Bronchial epithelial cell (primary cell): ENCODE measurements at places on chromosomes 1 and 21.

GRCh38 chr21:42003051-42003461, 7.1 kb downstream of the ZBTB21 start:
- peak; percentile 32 for DNase-seq

DNA sequence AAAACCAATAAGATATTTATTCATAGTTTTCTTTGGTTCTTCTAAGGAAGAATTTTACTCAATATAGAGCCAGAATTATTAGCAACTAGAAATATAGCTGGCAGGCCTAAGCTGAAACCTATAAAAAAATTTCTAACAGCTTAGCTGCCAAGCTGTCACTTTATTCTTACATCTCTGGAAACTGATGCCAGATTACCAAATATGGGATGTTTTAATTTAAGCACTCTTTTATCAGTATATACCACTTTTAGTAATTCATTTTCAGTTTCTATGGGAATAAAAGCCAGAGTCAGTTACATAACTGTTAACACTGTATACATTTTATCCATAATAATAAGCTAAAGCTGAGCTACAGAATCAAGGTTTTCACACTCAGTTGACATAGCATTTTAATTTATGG, 68.7 kb upstream of the MPC2 start:
- no peak for DNase-seq

GRCh38 chr1:110605446-110605845, 712 bp downstream of the KCNA2 start:
- no peak for DNase-seq

GRCh38 chr1:67250051-67250653, 57.5 kb upstream of the IL12RB2 start:
- DNase-seq: no peak

DNA sequence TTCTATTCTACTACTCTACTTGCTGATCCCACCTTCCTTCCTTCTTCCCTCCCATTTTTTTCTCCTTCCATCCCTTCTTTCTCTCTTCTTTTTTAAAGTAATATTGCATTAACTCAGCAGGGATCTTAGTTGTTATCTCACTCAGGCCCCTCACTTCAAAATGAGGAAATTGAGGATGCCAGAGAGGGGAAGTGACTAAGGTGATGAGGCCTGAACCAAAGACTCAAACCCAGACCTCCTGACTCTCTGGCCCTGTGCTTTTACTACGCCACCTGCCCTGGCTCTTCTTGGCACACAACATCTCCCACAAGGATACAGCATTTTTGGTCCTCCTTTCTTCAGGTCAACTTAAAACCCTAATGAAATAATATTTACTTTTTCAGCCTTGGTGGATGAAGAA, 151.7 kb upstream of the ZNF648 start:
- DNase-seq: no peak
